CD4-positive, alpha-beta memory T cell (primary cell): ENCODE measurements at places on chromosomes 7 and 10. TPM values are rescaled to one million over a fixed set of nuclear protein-coding genes. Genes with fewer than 3 reads are reported as not detected.

Gene TYW1B
- total RNA-seq: 7.7 TPM

Gene PDE1C
- not detected for total RNA-seq

Gene CRPPA
- 1.3 TPM for total RNA-seq

Gene GPR15LG
- not detected for total RNA-seq

Gene TEX47
- total RNA-seq: not detected

Gene KCNMA1
- total RNA-seq: not detected

Gene CYP2W1
- not detected for total RNA-seq

Gene AS3MT
- 2.3 TPM for total RNA-seq

Gene PLCE1
- not detected for total RNA-seq

GRCh38 chr7:140990193-140990962 lies 24.4 kb downstream of the MRPS33 start:
- no peak for DNase-seq

DNA sequence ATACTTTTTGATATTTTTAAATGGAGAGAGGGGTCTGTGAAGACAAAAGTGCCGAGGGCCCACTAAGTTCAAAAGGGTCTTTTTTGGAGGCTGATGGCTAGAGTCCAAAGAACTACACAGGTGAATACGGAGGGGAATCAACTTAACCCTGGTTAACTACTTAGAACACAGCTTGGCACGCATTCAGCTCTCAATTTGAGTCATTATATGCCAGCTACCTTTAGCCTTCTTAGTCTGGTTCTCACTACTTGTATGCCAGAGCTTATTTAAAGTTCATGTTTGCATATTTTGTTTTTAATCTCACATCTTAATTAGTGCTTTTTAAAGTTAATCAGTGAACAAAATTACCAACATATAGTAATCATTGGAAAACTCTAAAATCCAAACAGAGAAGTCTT lies 80.8 kb downstream of the VWDE start:
- DNase-seq: no peak

GRCh38 chr10:53957401-53957800 lies 843.6 kb downstream of the PCDH15 start:
- no peak for DNase-seq

DNA sequence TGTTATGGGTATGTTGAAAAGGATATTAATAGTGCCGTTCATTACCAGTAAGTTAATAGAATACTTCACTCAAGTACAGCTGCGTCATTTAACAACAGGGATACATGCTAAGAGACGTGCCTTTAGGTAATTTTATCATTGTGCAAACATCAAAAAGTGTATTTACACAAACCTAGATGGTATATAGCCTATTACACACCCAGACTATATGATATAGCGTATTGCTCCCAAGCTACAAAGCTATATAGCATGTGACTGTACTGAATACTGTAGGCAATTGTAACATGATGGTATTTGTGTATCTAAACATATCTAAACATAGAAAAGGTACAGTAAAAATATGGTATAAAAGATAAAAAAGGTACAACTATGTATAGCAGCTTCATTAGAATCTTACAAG lies 11.1 kb upstream of the PRKG1 start:
- no peak for DNase-seq

GRCh38 chr7:1567896-1568510 lies 1.8 kb downstream of the PSMG3 start:
- DNase-seq: no peak

- DNase-seq: no peak
These were observed 23.1 kb downstream of the PRF1 start for GRCh38 chr10:70579234-70580002.

GRCh38 chr10:7054915-7055314 lies 355.9 kb downstream of the SFMBT2 start:
- no peak for DNase-seq

DNA sequence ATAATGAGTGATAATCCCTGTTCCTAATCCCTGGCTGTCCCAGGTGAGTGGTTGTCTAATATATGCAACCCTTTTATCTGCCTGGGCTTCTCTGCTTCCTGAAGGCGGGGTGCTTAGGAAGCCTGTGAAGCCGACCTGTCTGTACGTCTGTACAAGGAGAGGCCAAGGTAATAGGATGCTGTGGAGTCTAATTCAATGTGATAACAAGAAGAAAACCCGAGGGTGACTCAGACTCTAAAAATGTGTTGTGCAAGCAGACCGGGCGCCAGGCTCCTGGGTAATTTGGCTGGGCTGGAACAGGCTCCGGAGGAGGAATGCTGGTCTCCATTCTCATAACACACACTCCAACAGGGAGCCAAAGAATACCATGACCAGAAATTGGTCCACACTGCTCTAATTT lies 43.6 kb downstream of the THNSL1 start:
- no peak for DNase-seq

DNA sequence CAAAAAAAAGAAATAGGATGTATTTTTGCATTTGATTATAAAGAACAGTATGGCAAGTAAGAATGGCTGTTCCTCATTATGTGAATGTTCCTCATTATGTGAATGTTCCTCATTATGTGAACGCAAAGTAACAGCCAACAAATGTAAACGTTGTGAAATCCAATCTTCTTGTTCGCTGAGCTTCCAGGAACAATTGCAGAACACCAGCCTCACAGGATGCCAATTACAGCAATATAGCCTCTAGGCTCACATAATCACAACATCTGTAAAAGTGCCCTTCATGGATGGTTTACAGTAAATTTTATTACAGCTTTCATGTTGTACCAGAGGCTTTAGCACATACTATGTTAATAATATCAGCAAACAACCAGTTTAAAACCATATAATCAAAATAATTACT lies 71.6 kb downstream of the THSD7A start:
- DNase-seq: no peak

DNA sequence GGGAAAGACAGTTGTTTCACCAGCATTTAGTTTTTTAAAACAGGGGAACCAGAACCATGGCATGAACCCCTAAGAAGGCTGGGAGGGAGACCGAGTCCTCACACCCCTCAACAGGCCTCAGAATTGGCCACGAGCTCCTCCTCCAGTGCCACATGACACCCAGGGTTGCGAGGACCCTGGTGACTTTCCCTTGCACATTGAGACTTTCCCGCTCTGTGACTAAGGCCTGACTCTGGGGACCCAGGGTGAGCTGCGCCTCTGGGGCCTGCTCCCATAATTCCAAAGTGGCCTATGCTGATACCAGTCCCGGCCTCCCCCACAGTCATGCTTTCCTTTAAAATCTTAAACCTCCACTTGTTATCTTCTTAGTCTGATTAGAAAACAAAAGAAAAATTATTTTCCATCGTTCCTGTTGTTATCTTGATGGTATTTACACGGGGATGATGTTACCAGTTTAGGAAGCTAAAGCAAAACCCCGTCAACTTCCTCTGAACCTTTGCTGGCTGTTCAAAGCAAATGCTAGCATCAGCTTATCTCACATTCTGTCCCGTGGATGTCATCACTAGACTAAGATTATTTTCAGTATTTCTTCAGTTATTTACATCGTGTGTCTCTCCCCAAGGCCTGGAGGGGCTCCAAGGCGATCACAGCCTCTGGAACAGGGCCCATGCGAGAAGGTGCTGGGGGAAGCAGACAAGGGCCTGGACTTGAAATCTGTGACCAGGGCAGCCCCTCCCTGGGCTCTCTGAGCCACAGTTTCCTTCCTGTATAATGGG lies 42.1 kb downstream of the FAM53B start:
- peak; percentile 50 for DNase-seq

DNA sequence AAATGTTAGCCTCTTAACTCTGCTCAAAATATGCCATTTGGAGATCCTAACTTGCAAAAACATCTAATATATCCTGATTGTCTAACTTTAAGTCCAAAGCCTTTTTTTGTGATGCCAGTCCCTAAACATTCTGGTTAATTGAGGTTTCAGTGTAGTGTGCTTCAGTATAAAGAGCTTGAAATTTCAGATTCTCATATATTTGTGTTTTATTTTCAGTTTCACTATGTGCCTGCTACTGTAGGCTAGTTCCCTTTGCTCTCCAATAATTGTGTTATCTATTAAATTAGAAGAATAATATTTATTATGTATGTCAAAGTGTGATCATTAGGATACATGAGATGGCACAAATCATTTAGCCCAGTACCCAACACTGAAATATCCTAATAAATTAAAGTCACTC lies 1361.2 kb downstream of the XPNPEP1 start:
- no peak for DNase-seq

DNA sequence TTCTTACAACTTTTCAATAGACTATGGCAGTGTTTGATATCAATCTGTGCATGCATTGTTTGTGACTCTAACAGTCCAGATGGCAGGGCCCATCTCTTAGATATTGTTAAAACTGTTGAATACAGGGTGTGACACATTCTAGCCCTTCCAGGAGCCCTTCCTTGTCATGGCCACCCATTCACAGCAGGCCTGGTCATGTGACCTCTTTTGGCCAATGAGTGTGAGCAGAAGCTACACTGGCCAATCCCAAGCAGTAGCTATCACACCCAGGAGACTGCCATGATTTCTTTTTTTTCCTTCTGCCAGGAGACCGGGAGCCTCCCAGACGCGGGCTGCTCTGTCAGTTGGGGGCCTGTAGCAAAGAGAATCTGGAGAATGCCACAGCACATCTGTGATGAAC lies 655.4 kb upstream of the MKI67 start:
- no peak for DNase-seq

GRCh38 chr7:105611856-105612775 lies 30.8 kb upstream of the EFCAB10 start:
- DNase-seq: no peak

DNA sequence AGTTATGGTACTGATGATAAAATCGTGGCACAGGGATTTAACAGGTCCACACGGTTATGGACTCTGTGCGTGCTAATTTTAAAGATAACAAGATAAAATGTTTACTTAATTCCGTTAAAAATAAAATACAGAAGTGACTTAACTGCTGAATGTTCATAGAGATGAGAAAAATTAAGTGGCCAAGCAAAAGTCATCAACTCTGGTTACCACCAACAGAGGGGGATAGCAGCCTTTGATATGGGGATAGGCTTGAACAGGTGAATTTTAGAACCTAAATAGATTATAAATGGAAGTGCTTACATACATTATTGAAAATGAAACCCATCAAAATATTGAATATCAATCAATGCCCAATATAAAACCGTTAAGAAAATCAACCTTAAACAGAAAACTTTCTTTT lies 245.0 kb downstream of the WDR37 start:
- no peak for DNase-seq

GRCh38 chr7:73882047-73882402 lies 21.1 kb downstream of the TMEM270 start:
- no peak for DNase-seq

DNA sequence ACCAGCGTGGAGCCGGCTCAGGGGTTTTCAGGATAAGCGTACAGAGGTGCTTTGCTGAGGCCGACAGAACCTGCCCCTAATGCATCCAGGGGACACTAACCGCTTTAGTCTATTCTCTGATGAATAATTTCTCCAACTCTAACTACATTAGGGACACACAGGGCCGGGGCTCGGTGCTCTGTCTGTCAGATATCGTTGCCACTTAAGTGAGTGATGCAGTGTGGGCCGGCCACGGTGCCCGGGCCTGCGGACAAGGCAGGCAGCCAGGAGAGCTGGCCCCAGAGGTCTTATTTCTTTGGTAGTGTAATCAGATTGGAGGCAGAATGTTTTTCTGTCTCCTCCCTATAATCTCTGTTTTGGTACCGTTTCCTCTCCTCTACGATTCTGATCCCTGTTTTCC lies 62.7 kb downstream of the ADRA2A start:
- DNase-seq: no peak
